Stimulated activated CD8-positive, alpha-beta memory T cell treated with anti-CD3 and anti-CD28 coated beads, Interleukin-7, amount 100 ng/mL, for 48 hours (primary cell): ENCODE measurements at places on chromosomes 5 and 9.

GRCh38 chr5:13994621-13995253 lies 50.2 kb upstream of the DNAH5 start:
- no peak for DNase-seq

- no peak for DNase-seq
These were observed 179.1 kb upstream of the FBXL7 start for GRCh38 chr5:15320871-15321270.

DNA sequence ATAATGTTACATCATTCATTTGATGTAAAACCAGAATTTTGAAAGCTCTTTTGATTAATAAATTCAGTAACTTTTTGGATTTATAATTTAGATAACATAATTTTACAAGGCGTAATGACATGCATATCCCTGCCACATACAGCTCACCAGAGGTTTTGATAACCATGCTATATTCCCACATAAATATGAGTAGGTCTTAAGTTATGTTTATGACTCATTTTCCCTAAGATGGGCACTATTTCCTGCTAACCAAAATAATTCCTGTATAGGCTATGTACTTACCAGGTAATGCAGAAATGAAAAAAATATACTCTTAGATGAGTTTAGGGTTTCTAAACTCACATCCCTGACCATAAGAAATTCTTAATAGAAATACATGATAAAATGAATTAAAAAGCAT lies 93.9 kb upstream of the EDIL3 start:
- DNase-seq, result no peak

DNA sequence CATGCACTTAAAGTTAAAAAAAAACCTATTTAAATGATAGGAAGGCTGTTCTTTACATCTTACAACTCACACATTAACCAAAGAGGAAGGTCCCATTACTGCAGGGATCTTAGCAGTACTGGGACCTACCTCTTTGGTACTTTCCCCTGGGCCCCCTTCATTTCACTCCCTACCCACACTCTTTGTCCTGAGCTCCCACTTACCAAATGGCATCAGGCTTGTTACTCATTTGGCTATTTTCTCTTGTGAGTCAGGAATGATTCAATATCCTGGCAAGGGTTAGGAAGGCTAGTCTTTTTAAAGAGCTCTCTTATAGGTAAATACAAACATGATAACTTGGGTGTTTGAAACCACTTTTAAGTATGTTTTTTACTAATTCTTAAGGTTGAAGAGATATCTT lies 117.4 kb upstream of the ELL2 start:
- peak; percentile 57 for DNase-seq

GRCh38 chr5:175385691-175386362 lies 58.2 kb downstream of the DRD1 start:
- no peak for DNase-seq

DNA sequence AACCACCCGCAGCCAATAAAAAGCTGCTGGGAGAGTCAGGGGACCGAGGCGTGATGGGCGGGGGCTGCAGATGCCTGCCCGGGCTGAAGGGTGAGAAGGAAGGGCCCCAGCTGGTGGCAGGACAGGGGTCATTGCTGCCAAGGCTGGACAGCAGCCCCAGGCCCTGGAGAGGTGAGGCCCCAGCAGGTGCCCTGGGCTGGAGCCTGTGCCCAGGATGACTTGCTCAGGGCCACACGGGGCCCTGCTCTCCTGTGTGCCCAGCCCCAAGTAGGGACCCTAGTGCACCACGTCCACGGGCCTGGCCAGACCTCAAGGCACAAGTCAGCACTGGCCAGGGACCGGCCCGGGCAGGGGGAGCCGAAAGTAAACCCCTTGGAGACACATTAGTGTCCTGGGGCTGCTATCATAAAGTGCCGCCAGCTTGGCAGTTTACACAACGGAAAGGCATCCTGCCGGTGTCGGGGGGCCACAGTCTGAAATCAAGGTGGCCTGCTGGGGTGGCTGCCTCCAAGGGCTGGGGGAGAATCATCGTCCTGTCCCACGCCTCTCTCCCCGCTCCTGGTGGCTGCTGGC lies 22.0 kb downstream of the LHX3 start:
- DNase-seq, result no peak
